ENCODE measurements at places on chromosomes 12 and 14. TPM values are rescaled to one million over a fixed set of nuclear protein-coding genes. Genes with fewer than 3 reads are reported as not detected.

Gene POLE
- 144 TPM for total RNA-seq

Gene LRRC9
- not detected for total RNA-seq

DNA sequence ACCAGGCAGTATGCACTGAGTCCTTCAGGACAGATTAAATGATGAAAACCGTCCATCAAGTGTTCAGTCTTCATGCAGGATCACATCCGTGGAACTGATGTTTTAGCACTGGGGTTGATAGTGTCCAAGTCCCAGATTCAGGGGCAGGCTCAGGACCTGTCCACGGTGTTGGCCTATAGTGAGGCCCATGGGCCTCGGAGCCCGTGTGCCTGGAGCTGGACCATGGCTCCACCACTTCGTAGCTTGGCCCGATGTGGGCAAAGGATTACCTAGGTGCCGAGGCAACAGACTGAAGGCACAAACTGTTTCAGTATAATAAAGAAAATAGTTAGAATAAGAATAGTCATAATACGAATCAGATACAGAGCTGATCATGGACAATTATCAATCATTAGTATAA lies 41.8 kb downstream of the DDX51 start:
- no peak for DNase-seq

Gene P2RX2
- not detected for total RNA-seq

Gene BEST3
- total RNA-seq: not detected

DNA sequence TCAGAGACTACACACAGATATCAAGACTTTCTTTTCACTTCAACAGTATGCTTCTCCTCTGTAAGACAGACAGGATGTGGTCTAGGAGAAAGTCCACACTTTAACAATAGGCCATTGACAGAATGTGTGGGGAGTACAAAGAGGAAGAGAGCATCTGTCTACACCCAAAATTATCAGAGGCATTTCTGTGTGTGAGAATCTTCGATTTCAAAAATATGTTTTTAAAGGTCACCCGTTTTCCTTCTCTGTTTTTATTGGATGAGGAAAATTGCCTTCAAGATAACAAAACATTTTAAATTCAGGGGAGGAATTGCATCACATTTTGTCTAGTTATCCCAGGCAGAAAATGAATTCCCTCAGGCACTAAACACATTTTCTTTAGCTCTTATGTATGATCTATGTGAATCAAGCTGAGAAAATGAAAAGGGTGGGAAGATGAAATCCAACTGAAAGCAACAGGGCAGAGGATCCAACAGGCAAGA lies 16.4 kb downstream of the NAV3 start:
- no peak for DNase-seq

All from stomach (tissue), 19 donors.